Hematopoietic multipotent progenitor cell treated with erythropoietin and hydrocortisone succinate and interleukin-3 and kit ligand, for 4 days (in vitro differentiated cells): ENCODE measurements at places on chromosomes 4 and X.
A peak's percentile ranks its signal among the peaks of the same experiment; 100 is the strongest.

- DNase-seq, result peak; percentile 91
Observed at GRCh38 chr4:78612398-78613178, 61.0 kb downstream of the ANXA3 start.

DNA sequence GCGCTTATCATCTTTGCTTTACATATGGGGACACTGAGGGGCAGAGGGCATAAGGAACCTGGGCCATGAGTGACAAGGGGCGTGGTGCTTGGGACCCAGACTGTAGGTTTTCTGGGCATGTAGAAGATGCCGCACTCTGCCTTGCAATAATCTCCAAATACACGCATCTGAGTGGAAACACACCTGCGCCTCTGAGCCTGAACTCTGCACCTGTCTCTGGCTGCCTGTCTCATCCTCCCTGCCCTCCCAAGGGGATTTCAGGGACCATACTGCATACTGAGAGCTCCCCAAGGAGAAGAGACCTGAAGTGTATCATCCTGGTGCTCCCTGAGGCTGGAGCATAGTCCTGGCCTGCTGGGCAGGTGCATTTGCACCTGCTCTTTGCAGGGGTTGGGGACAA, 34.7 kb upstream of the ASMTL start:
- DNase-seq, result no peak

- DNase-seq, result no peak
Observed at GRCh38 chr4:111128327-111128726, 505.4 kb upstream of the PITX2 start.

- no peak for DNase-seq
Observed at GRCh38 chr4:86970447-86971354, 35.9 kb downstream of the AFF1 start.

DNA sequence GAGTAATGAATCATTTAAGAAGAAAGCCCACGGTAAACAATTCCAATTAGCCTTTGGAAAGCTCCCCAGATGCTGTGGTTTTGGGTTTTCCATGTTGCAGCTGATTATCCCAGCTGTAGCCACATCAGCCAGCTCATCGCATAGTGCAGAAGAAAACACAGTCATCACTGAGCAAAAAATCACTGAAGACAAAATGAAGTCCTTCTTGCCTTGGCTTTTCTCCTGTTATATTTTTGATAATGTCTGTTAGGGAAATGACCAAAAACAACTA, 193.0 kb upstream of the C1QTNF7 start:
- DNase-seq, result no peak

DNA sequence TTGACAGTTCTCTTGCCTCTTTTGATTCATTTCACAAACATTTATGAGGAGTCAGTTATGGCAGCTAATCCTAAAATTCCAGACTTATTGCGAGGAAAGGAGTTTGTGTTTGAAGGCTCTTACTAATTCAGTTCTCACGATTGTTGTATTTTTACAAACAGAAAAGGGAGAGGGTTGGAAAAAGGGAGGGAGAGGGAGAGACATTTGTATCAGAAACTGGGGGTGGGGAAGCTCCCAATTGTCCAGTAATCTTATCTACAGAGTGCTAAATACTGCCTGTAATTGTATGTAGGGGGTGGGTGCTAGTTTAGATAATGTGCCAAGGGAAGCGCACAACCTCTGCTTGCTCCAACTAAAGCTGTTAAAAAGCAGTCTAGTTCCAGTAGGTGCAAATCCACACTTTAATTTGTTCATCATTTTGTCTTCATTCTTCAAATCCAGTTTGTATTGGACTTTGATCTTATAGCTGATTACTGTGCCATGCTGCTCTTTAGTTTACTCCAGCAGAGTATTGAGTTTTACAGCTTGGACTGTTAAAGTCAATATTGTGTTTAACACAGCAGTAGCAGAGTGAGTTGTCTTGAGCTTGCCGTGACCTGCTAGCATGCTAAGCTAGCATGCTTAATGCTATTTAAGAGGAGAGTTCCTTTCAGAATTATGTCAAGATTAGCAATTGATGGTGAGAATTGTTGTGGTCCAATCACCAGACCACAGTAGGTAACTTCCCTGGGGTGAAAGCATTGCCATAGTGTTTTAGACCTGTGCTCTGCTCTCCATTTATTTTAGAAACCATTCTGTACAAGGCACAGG, 13.9 kb downstream of the FNIP2 start:
- DNase-seq, result peak; percentile 58

DNA sequence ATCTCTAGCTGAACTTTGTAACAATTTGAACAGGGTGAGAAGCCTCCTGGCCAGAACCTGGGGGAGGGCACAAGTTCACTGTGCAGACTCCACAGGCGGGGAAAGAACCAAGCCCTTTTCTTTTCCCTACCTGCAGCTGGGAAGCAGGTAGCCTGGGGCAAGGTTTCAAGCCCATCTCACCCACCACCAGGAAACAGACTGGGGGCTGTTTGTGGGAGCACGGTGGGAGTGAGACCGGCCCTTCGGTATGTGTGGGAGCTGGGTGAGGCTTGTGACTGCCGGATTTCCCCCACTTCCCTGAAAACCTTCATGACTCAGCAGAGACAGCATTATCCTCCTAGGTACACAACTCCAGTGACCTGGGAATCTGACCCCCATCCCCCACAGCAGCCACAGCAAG, 211.7 kb downstream of the ZNF674 start:
- DNase-seq, result no peak

DNA sequence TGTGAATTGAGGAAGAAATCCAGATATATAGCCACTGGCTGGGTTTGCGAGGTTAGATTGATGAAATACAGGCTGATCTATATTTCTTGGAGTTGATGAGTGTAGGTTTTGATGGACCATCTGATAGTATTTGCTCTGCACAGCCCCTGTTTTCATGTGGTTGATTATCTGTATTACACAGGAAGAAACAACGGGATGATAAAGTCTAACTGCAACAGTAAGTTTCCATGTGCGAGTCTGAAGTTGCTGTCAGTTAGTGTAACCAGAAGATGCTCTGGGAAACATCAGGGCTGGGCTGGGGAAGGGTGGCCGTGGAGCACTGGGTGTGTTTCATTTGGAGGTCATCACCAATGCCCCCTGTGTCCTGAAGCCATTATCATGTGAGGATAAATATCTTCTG, 148.4 kb upstream of the SFRP2 start:
- DNase-seq, result peak; percentile 27

- DNase-seq, result no peak
Observed at GRCh38 chr4:2261853-2262144, at the start of gene MXD4. Gene MXD4 (minus strand): TSS chr4:2262109. CDS start chr4:2261980, 129 bp downstream.

GRCh38 chr4:57023104-57023503, 44.4 kb downstream of the POLR2B start:
- no peak for DNase-seq

DNA sequence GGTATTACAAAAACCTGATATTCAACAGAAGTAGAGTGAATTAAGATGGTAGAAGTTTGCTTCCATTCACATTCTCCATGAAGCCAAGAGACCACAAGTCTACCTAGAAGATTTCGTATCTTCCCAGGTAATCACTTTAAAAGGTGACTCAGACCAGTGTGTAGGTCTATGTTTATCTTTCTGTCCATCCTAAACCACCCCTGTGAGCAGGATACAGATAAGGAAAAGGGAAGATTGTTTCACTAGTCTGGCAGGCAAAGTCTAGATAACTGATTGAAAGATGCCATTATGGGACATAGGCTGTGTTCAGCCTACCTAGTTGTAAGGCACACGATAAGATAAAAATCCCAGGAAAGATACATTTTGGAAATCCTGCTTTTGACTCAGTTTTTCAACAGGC, 244.3 kb upstream of the NWD2 start:
- no peak for DNase-seq

DNA sequence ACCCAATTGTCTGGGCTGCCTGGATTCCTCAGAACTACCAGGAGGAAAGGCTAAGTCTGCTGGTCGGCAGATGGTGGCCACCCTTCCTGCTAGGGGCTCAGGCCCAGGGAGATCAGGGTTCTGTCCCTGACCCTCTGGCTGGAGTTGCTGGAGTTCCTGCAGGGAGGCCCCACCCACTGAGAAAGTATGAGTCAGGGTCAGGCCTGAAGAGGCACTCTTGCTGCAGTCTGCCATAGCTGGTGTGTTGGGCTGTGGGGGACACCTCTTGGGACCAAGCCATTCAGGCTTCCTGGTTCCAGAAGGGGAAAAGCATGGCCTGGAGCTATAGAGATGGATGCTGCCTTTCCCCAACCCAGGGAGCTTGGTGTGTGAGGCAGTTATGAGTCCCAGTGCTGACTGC, 40.4 kb upstream of the PCDH18 start:
- no peak for DNase-seq

GRCh38 chrX:130119312-130119898, 9.1 kb upstream of the ELF4 start:
- DNase-seq, result no peak

- DNase-seq, result no peak
Observed at GRCh38 chrX:15619053-15619755, 18.4 kb upstream of the ACE2 start.

DNA sequence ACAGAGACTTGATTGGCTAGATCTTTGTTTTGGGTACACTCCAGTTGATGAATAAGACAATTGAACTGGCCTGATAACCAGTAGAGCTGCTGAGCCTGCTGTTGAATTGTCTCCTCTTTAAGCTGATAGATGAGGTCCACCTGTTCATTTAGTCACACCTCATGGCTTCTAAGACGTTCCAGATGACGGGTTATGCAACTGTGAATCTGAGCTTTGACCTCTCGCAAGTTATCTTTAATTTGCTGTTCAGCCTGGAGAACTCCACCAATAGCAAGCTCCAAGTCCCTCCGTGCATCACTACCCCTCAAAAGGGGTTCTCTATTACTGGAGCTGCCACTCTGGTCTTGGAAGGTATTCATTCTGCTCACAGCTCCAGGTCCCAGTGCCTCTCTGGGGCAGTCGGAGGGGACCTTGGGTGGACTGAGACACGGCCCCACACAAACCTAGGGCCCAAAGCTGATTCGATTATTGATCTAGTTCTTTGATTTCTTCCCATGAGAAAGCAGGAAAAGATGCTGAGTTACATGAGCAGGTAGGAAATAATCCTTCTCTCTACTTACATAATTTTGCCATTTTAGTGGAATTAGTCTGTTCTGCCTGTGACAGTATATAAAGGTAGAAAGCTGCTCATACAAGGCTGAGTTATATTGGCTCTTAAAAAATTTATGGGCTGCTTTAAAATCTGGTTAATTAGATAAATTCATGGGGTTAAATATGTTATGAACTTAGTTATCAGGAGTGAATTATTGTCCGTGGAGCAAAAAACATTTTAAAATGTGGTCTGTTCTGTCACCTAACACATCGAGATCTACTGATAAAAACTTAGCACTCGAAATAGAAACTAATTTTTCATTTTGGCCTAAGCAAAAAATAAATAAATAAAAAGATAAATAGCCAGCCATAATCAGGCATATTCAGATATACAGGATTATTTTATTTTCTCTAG, 6.8 kb downstream of the MMAA start:
- DNase-seq, result no peak

- DNase-seq, result no peak
Observed at GRCh38 chr4:153948041-153948440, 159.2 kb upstream of the SFRP2 start.

DNA sequence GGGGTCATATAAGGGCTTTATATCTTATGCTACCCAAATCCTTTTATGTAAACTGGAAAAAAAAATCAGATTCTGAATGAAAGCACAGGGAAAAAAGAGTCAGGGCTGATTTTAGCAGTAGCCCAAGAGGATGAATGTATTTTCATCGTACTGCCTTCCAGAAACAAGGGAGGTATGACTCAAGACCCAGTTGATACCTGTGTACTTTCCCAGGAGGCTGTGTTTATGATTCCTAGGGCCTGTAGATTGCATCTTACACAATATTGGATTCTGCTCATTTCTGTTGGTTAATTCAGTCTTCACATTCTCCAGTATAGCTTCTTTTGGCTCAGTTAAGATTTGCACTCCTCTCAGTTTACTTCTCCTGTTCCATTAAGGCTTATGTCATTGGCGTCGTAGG, 127.9 kb upstream of the LIMCH1 start:
- no peak for DNase-seq

DNA sequence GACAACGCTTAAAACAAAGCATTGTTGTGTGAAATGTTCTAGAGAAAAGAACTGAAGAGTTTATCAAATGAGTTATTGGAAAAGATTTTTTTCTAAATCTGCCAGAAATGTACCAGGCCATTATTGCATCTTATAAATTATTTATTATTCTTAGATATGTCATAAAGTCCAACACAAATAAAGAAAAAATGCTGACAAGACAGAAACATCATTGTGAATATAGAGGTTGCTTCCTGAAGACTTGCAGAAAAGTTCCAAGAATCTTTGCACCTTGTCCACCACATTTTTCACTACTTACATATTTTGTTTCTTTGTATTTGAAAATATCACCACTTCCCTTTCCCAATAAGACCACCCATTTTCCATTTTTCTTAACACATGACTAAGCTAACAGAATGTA, 545.8 kb downstream of the IQCM start:
- no peak for DNase-seq
